ENCODE measurements at places on chromosomes 4 and X.

DNA sequence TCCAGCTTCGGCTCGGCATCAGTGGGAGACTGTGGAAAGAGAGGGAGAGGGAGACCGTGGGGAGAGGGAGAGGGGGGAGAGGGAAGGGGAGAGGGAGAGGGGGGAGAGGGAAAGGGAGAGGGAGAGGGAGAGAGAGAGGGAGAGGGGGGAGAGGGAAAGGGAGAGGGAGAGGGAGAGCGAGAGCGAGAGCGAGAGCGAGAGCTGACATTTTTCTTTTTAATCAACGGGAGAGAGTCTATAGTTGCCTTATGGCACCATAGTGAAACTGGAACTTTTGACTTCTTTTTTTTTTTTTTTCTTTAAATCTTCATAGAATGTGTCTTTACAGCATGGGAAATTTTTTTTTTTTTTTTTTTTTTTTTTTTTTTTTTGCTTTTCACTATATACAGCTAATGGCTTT lies 94.7 kb upstream of the NUDT6 start:
- DNase-seq: no peak

GRCh38 chr4:93334003-93334402 lies 494.6 kb upstream of the ATOH1 start:
- DNase-seq: no peak

- DNase-seq: no peak
Observed at GRCh38 chrX:118872102-118872566, 48.5 kb downstream of the ZCCHC12 start.

DNA sequence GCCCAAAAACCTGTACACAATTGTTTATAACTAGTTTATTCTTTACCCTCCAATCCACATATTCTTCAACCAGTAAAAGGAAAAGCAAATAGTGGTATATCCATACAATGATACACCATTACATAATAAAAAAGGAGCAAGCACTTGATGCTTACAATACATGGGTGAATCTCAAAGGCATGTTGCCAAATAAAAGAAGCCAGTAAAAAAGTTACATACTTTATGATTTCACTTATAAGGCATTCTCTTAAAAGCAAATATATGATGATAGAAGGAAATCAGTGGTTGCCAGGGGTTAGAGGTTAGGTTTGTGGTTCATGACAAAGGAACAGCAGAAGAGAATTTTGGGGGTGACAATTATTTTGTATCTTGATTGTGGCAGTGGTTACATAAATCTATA lies 896.1 kb upstream of the LCORL start:
- no peak for DNase-seq

DNA sequence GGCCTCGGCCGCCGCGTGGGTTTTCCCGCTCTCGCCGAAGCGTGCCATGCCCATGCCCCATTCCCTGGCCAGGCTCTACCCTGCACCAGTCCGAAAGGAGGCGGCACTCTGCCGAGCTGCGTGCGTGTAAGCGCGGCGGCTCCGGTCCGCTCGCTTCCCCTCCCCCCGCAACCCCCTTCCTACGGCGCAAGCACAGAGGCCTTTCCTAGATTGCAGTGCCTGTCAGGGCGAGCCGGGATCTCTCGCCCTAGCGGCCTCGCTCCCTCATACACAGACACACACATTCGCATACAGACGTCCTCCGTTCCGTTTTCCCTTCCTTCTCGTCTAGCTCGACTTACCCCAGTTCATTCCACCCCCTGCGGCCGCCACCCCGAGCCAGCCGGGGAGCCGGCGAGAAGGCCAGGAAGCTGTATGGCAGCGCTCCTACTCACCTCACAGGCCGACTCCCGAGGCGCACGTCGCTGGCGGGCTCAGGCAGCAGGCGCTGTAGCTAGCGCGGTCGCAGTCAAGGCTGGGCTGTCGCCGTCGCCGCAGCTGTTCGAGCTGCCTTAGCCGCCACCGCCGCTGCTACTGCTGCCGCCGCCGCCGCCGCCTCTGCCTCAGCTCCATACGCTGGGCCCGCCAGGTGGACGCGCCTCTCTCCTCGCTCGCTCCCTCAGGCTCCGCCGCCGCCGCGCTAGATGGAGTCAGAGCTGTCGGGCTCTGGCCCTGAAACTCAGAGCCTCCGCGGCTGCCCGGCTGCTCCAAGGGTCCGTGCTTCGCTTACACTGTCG lies 615 bp downstream of the NEXMIF start:
- no peak for DNase-seq

GRCh38 chr4:186772936-186773487 lies 49.4 kb upstream of the FAT1 start:
- DNase-seq: no peak
